ENCODE measurements at places on chromosomes 6 and 20.

DNA sequence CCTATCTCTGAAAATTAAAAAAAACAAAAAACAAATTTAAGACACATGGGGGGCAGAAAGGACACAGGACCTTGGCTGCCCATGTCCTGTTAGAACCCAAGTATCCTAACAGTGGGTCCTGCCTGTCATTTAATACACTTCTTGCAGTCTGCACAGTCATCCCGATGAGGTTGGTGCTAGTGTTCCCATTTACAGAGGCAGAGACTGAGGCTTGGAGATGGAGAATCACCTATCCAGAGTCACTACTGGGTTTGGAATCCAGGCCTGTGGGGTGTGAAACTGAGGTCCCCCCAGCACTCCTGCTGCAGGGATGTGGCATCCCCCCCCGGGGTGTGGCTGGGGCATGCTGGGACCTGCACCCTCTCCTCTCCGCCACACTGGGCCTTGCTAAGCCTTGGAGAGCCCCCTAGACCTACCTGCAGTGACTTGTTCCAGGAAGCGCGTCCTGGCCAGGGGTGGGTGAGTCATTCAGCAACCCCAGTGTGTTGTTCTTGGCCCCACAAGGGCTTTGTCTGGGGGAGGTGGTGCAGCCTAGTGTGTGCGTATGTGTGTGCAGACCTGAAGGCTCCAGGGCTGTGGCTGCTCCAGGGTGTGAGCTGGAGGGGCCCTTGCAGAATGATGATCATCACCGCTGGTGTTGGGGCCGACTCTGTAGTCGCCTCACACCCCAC, 49.7 kb downstream of the BCAS4 start:
- peak; percentile 22 for DNase-seq

GRCh38 chr6:6826095-6826901, 237.8 kb downstream of the LY86 start:
- DNase-seq: peak; percentile 66

DNA sequence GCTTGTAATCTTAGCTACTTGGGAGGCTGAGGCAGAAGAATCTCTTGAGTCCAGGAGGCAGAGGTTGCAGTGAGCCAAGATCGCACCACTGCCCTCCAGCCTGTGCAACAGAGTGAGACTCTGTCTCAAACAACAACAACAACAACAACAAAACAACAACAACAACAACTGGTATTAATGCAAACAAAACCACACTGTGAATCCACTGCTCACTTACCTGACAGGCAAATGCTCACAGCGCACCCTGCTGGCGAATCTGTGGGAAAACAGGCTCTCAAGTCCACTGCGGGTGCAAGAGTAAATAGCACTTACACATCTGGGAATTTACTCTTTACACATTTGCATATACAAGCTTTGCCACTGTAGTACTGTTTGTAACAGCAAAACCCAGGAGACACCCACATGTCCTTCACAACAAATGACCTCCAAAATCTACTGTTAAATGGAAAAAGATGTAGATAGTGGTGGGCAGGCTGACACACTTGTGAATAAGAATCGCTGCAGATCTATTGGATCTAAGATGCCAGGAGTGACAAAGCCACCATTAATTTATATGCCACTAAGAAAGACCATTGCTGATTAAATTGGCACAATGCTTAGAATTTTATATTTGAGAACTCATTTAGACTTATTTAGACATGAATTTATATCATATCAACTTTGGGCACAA, 29.3 kb downstream of the NSFL1C start:
- DNase-seq: peak; percentile 79

- no peak for DNase-seq
Measured at GRCh38 chr6:15527838-15528617, 134.8 kb downstream of the DTNBP1 start.

Measured in DMS53 (cell line).